H1 (cell line): ENCODE measurements at places on chromosomes 2 and 18.
A peak's percentile ranks its signal among the peaks of the same experiment; 100 is the strongest.

DNA sequence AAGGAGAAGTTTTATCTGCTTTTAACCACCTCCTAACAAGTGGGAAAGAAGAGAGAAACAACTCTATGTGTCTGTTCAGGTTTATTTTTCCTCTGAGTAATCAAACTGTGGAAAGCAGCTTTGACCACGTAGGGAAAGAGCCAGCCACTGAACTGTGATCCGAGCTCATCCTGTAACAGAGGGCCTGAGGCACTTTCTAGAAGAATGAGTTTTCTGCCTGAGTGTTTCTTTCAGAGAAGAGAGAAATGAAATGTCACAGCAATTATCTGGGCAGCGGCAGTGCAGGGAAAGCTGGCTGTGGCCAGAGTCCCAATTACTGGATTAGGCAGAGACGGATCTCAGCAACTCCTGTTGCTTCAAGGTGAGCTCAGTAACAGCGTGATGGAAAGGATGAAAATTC is 151.9 kb downstream of the CD226 start:
- no peaks in the 10 kb centered on the region for H3K36me3 ChIP-seq
- no peak overlapping the region for H3K4me3 ChIP-seq
- no peaks in the 10 kb centered on the region for H3K27me3 ChIP-seq
- H3K4me1 ChIP-seq, result no peaks in the 10 kb centered on the region

DNA sequence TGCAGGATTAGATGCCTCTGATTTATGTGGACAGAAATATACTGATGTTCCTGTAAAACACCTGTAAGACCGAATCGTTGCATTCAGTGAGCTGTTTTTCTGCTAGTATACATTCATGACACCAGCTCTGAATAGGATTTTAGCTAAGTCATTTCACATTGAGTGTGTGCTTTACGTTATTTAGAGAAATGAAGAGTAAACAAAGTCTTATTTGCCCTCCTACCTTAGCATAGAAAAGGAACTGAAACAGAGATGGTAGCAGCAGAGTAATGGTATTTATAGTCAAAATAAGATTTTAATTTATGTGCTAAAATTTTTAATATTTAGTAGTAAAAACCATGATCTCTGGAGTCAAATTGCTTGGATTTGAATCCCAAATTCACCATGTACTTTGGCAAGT is 168.0 kb downstream of the CERS6 start:
- DNase-seq, result no peak
- no peaks in the 10 kb centered on the region for H3K27me3 ChIP-seq
- H3K36me3 ChIP-seq, result no peaks in the 10 kb centered on the region

GRCh38 chr2:77458216-77458615 is 64.0 kb downstream of the LRRTM4 start:
- no peak overlapping the region for H3K4me3 ChIP-seq
- no peak overlapping the region for H3K27ac ChIP-seq
- no peaks in the 10 kb centered on the region for H3K36me3 ChIP-seq

DNA sequence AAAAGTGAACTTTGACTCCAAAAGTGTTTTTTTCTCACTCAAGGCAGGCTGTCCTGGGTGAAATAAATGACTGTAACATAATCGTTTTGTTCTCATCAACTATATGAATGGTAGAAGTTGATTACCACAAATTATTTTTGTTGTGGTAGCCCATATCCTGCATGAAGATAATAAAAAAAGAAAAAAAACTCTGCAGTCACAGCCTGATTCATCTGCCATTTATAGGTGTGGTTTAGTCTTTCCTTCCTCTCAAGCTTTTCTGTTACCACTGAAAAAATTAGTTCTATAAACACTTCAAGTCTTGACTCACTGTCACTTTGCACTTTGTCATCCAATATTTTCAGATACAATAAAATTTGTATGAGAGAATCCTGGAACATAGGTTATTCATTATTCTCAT is 522.0 kb downstream of the PLCL1 start:
- no peaks in the 10 kb centered on the region for H3K27me3 ChIP-seq
- H3K27ac ChIP-seq, result no peak overlapping the region
- no peak overlapping the region for H3K4me3 ChIP-seq

DNA sequence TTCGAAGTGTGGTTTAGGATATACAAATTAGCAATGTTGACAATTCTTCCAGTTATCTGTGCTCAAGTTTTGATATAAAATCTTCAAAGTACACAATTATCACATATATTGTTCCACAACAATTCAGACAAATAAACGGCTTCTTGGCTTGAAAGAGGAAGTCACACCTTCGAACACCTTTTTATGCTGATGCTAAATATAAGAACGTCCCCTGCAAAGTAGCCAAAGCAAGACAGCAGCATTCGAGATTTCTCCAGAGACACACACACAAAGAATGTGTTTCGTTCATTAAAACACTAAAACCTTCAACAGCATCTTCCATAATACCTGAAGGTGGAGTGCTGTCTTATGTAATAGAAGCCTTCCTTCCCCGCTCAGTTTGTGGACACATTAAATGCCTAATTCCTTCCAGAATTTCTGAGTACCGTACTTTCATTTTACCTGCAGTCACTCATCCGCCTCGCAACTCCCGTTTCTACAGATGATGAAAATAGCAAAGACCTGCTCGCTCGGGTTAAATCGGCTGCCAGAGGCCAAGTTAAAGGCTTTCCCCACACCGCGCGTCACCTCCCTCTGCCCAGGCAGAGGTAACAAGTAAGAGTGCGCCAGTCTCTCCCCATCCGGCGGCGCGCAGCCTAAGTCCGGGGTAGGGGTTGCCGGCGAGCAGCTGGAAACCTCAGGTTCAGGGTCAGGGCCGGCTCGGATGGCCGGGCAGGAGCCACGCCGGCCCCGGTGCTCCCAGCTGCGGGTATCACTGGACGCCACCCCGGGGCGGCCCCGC is 847 bp downstream of the SERPINE2 start:
- no peaks in the 10 kb centered on the region for H3K4me1 ChIP-seq
- H3K27me3 ChIP-seq, result peaks cover 16% of the 10 kb centered on the region
- H3K36me3 ChIP-seq, result no peaks in the 10 kb centered on the region
- H3K27ac ChIP-seq, result no peak overlapping the region
- peak overlapping the region; percentile 77 for H3K4me3 ChIP-seq

- no peak for DNase-seq
- no peaks in the 10 kb centered on the region for H3K36me3 ChIP-seq
- no peak overlapping the region for H3K4me3 ChIP-seq
- H3K4me1 ChIP-seq, result no peaks in the 10 kb centered on the region
- H3K27ac ChIP-seq, result no peak overlapping the region
- H3K27me3 ChIP-seq, result no peaks in the 10 kb centered on the region
These were observed 174.8 kb downstream of the EN1 start for GRCh38 chr2:118672571-118673158.

DNA sequence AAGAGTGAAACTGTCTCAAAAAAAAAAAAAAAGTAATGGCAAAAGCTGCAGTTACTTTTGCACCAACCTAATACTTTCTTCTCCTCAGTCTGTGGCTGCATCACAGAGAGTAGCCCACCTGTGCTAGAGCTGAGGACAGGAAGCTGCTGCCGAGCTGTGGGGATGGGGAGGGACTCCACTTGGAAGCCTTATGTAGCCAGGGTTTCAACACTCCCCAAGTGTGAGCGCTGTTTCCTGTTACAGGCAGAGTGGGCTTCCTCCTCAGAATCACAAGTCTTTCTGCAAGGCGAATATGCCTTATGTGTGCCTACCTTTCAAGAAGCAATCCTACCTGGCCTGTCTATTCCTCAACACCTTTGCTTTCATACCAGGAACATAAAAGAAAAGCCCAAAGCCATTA is 36.3 kb upstream of the CYP27C1 start:
- peaks cover 8% of the 10 kb centered on the region for H3K36me3 ChIP-seq
- no peak for DNase-seq
- H3K27me3 ChIP-seq, result no peaks in the 10 kb centered on the region
- no peak overlapping the region for H3K4me3 ChIP-seq

DNA sequence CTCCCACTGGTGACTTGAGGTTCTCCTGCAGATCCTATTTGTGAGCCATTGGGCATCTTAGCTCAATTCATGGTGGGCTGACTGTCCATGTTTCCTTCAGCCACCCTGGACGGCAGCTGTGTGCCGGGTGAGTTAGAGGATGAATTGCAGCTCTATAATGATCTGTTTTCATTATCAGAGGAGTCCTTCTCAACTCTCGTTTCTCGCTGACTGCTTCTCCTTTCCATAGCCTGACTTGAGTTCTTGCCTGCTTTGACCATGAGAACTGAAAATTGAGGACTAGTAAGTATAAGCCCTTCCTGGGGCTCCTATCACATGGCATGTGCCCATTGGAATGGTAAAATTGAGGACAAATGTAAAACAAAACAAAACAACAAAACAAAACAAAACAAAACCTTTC is 121.8 kb downstream of the CDC42EP3 start:
- H3K4me1 ChIP-seq, result no peaks in the 10 kb centered on the region
- H3K27me3 ChIP-seq, result no peaks in the 10 kb centered on the region
- H3K4me3 ChIP-seq, result no peak overlapping the region
- H3K36me3 ChIP-seq, result no peaks in the 10 kb centered on the region

- H3K27ac ChIP-seq, result no peak overlapping the region
- no peaks in the 10 kb centered on the region for H3K4me1 ChIP-seq
- H3K4me3 ChIP-seq, result no peak overlapping the region
- no peak for DNase-seq
- no peaks in the 10 kb centered on the region for H3K36me3 ChIP-seq
These were observed 771.5 kb downstream of the GALR1 start for GRCh38 chr18:78021196-78021595.
